Lower lobe of right lung (tissue), 2 donors: ENCODE measurements at places on chromosomes 1 and 21. TPM values are rescaled to one million over a fixed set of nuclear protein-coding genes. Genes with fewer than 3 reads are reported as not detected.
A peak's percentile ranks its signal among the peaks of the same experiment; 100 is the strongest.

DNA sequence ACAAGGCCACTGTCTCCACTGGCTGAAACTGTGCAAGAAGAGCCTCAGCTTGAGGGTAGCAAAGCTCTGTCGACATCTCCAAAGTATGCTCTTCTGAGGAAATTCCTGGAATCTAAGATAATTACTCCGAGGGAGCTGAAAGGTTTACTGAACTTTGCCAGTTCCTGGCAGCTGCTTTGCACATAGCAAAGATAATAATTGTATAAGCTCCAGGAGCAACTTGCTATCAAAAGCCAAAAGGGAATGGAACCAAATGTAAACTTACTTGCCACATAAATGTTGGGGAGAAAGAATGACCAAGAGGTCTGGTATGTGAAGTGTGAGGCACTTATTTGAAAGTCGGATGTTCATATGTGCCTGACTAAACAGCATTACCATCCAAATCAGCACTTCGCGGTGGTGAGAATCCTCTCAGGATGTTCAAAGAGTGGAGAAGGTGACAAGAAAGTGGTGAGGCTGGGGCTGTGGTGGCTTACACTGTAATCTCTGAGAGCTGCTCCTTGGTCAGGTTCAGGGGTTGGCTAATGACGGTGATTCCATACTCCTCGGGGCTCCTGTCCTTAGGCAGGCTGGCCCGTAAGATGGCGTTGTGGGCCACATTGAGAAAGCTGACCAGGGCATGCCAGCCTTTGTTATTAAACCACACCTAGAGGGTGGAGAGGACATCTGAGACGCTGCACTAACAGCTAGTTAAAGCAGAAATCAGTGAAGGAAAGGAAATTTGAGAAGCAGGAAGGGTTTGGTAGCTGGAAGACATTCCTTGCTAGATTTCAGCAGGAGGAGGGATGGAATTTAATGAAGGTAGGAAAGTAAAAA, 100.0 kb downstream of the ABCA4 start:
- no peak for DNase-seq
- no peaks in the 10 kb centered on the region for H3K36me3 ChIP-seq
- H3K4me1 ChIP-seq: peaks cover 22% of the 10 kb centered on the region
- H3K4me3 ChIP-seq: no peak overlapping the region

DNA sequence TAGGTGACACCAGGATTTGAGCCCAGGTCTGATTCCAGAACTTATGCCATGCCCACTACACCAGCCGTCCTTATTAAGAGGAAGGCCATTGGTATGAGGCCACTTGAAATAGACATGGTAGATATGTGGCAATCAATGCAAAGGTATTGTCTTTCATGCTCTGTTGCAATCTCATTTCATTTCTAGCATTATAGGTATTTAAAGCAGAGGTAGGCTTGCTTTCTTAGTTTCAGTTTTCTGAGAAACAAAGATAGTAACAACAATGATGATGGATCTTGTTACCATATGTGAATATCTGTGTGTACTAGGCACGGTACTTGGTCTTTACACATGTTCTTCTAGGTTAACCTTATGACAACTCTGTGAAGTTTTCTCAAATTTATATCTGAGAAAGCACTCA, 113.1 kb downstream of the FGGY start:
- H3K36me3 ChIP-seq: no peaks in the 10 kb centered on the region
- no peaks in the 10 kb centered on the region for H3K27me3 ChIP-seq
- H3K4me3 ChIP-seq: no peak overlapping the region

DNA sequence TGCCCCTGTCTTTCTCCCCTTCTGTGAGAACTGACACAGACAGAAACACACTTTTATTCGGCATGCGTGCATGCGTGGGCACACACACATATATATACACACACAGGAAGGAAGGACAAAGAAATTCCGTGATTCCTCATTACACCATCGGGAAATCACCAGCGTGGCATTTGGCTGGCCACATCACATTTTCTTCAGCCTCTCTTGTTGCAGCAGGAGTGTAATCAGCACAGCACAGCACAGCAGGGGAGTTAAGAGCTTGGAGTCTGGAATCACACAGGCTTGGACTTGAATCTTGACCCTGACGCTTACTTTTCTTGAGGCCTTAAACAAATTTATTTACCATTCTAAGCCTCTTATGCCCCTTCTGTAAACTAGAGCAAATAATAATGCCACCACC, 45.3 kb upstream of the EPHA8 start:
- no peak for DNase-seq
- no peaks in the 10 kb centered on the region for H3K27me3 ChIP-seq
- H3K27ac ChIP-seq: no peak overlapping the region
- H3K36me3 ChIP-seq: peaks cover 99% of the 10 kb centered on the region

DNA sequence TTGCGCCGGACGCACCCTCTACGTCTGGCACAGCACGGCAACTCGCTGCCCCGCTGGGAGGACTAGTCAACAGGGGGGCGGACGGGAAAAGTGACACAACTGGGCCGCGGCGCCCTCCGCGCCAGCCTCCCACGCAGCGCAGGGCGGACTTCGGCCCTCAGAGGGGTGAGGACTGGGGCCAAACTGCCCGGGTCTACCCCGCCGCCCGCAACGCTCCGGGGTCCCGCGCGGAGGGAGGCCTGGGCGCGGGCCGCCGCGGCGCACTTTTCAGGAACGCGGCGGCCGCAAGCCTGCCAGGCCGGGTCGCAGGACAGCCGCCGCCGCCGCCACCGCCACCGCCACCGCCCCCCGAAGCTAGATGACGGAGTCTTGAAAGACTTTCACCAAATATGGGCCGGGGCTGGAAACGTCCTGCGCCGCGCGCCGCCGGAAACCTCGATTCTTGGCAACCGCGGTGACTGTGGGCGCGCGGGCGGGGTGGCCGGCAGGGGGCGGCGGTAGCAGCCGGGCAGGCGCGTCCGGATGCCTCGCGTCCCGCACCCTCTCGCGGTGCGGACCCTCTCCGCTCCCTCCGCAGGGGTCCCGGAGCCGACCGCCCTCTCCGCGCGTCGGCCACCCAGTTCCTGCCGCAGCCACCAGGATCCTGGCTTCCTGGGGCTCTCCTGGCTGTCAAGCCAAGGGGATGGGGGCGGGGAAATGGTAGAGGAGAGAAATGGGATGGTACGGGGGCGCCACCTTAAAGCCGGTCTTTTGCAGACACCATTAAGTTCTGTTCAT, 3.7 kb upstream of the CCN1 start:
- H3K27ac ChIP-seq: peak overlapping the region; percentile 96
- H3K4me1 ChIP-seq: peaks cover 23% of the 10 kb centered on the region
- H3K4me3 ChIP-seq: peak overlapping the region; percentile 67

The RPE65 gene
- total RNA-seq: not detected

The REN gene
- total RNA-seq: 0.59 TPM

GRCh38 chr1:157363660-157364140, 188.6 kb downstream of the FCRL5 start:
- H3K36me3 ChIP-seq: no peaks in the 10 kb centered on the region
- no peak for DNase-seq
- H3K4me3 ChIP-seq: no peak overlapping the region
- H3K27ac ChIP-seq: no peak overlapping the region

DNA sequence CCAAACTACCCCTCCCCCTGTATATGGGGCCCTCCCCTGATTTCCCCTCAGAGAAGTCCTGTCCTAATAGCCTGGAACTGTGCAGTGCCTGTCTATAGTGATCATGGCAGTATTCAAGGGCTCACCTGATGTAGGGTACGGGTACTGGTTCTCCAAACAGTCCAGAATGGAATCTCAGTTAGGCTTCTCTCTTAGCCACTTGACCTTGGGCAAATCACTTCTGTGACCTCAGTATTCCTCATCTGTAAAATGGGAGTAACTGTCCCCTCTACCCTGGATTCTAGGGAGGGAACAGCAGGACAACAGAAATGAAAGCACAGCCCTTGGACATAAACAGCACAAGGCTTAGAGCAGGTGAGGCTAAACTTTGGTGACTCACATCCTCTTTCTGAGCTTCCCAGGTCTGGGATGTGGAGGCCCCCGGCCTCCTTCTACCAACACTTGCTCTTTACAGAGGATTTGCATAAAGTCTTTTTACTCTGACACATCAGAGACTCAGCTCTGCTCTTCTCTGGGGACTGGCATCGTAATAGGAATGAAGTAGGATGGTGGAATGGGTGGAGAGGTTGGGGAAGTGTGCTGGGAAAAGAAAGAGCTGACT, 20.0 kb upstream of the PDZK1IP1 start:
- H3K4me1 ChIP-seq: peaks cover 20% of the 10 kb centered on the region
- H3K36me3 ChIP-seq: no peaks in the 10 kb centered on the region
- H3K4me3 ChIP-seq: no peak overlapping the region
- no peak overlapping the region for H3K27ac ChIP-seq

The ATP6V1G3 gene
- not detected for total RNA-seq

The ARHGAP30 gene
- 63.7 TPM for total RNA-seq

The CSF3R gene
- total RNA-seq: 214 TPM

DNA sequence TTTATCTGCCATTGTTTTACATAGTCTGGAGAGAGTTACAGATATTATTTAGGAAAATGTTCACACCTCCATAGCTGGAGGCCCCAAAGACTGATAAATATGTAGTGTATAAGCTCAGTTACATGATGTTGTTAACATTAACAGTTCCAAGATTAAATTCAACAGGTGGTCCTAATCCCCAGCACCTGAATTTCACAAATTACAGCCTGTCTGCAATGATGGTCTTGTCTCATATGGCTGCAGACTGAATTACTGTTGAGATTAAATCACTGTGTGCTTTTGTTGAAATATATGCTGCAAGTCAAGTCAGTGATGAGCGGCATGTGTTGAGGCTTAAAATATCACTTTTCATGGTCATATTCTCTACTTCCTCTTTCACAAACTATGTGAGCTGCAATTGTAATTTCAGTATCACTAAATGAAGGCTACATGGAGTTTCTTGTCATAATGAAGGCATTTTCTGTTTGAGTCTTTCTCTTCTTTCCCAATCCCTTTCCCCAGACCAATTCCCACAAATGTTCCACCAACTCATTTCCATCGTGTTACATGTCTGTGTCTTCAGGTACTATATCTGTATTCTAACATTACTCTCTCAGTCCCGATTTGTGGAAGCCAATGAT, 4.2 kb downstream of the ST6GALNAC5 start:
- no peak for DNase-seq
- H3K27ac ChIP-seq: no peak overlapping the region
- H3K27me3 ChIP-seq: peaks cover 33% of the 10 kb centered on the region
- H3K4me1 ChIP-seq: peaks cover 22% of the 10 kb centered on the region
- H3K4me3 ChIP-seq: no peak overlapping the region

The TGFB2 gene
- 10.2 TPM for total RNA-seq

GRCh38 chr1:215526147-215526845, 40.8 kb upstream of the KCTD3 start:
- H3K27me3 ChIP-seq: peaks cover 2% of the 10 kb centered on the region
- no peaks in the 10 kb centered on the region for H3K4me1 ChIP-seq
- H3K36me3 ChIP-seq: no peaks in the 10 kb centered on the region
- no peak overlapping the region for H3K27ac ChIP-seq
- DNase-seq: no peak

The TTLL10 gene
- 6.6 TPM for total RNA-seq

GRCh38 chr1:162892906-162893611, 32.1 kb upstream of the CCDC190 start:
- DNase-seq: no peak
- no peaks in the 10 kb centered on the region for H3K36me3 ChIP-seq
- no peak overlapping the region for H3K27ac ChIP-seq
- H3K4me1 ChIP-seq: no peaks in the 10 kb centered on the region
- H3K4me3 ChIP-seq: no peak overlapping the region

The BMP8B gene
- total RNA-seq: 1.7 TPM

DNA sequence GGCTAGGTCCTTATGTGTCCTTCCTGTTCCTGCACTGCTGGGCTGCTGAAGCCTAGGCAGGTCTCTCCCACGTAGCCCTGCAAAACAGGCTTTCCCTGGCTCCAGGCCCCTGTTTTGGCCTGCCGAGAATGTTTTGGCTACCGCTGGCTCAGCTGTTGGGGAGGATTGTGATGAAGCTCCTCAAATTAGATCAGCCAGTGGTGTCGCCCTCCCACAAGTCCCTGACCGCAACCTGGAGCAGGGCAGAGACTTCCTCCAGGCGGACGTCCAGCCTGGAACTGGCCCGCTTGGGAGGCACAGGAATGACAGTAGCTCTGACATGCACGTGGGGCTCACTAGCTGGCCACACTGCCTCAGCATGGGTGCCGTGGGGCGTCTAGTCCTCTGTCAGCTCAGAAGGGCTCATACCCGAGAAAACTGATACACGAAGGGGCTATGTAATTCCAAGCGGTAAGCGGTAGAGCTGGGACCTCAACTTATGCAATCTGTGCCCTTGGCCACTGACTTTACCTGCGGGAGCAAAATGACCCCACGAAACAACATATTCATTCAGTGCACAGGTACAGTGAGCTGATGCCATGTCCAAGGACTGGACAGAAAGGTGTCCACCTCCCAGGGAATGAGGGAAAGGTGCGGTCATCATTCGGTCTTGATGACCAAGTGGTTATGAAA, 26.6 kb downstream of the DHRS3 start:
- H3K36me3 ChIP-seq: peaks cover 38% of the 10 kb centered on the region
- H3K27ac ChIP-seq: no peak overlapping the region
- no peaks in the 10 kb centered on the region for H3K27me3 ChIP-seq
